T follicular helper cell (primary cell): ENCODE measurements at places on chromosomes 2 and 18.

DNA sequence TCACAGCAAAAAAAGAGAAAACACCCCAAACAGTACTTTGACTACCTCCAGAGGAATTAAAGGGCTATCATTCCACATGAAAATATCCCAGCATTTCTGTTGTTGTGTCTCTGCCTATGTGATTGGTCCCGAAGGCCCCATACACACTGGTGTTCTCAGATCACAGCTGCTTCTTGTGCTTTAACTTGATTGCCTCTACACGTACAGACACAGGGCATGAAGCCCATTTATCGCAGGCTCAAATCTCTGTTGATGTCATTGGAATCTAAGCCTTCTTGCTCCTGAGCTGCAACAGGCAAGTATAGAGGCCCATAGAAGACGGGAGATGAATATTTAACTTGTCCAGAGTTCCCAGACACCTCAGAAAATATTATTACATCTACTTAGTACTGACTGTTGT is 405.2 kb downstream of the NCKAP5 start:
- no peak for DNase-seq

- no peak for DNase-seq
Observed at GRCh38 chr2:237143676-237144440, 58.2 kb downstream of the COPS8 start.

GRCh38 chr2:112749755-112750559 is 14.5 kb downstream of the CKAP2L start:
- DNase-seq = peak; percentile 69

GRCh38 chr2:169573160-169573973 is at the start of gene FASTKD1:
TSS of gene FASTKD1 (minus strand) at chr2:169573865. CDS start at chr2:169572029, 1,836 bp downstream.
- DNase-seq = peak; percentile 81

GRCh38 chr2:43029186-43029585 is 197.2 kb downstream of the ZFP36L2 start:
- no peak for DNase-seq

GRCh38 chr2:68125821-68126220 is 31.9 kb upstream of the PNO1 start:
- DNase-seq = no peak

- DNase-seq = no peak
Observed at GRCh38 chr2:27566628-27567027, 16.2 kb upstream of the ZNF512 start.

DNA sequence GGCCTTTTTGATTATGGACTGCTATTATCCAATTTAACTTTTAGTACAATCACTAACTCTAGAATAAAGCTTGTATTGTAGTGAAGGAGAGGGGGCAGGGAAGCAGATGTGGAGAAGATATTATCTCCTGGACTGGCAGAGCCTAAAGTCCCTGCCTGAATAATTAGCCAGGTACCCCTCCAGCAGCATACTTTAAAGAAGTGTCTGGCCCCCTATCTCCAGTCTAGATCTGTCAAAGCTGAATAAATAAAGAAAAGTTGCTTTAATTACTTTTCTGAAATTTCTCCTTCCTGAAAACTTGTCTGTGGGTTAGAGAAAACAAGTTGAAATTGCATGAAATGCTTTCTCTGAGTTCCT is 258.2 kb downstream of the SLC8A1 start:
- no peak for DNase-seq

DNA sequence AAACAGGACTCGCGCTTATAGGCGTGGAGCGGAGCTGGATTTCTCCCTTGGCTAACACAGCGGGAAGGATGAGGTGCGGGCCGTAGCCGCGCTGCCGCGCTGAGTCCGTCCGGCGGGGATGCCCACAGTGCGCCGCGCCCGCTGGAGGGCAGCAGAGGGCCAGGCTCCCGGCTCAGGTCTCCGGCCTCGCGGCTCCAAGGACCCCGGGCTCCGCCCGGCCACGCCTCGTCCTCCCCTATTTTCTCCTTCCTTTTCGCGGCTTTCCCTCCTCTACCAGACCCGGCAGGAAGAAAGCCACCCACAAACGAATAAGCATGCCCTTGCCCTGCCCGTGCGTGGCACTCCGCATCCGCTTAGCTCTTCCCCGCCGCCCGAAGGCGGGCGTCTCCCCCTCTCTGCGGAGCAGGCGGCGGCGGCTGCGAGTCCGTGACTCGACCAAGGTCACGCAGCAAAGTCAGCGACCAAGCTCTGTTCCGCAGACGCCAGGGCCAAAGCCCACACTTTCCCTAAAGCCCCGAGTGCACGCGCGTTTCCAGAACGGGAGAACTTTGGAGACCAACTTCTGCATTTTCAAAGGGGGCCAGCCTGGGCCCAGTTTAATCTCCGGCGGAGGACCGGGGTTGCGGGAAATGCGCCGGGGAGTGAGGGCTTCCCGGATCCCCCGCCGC is 48.5 kb downstream of the KCNIP3 start:
- peak; percentile 16 for DNase-seq

DNA sequence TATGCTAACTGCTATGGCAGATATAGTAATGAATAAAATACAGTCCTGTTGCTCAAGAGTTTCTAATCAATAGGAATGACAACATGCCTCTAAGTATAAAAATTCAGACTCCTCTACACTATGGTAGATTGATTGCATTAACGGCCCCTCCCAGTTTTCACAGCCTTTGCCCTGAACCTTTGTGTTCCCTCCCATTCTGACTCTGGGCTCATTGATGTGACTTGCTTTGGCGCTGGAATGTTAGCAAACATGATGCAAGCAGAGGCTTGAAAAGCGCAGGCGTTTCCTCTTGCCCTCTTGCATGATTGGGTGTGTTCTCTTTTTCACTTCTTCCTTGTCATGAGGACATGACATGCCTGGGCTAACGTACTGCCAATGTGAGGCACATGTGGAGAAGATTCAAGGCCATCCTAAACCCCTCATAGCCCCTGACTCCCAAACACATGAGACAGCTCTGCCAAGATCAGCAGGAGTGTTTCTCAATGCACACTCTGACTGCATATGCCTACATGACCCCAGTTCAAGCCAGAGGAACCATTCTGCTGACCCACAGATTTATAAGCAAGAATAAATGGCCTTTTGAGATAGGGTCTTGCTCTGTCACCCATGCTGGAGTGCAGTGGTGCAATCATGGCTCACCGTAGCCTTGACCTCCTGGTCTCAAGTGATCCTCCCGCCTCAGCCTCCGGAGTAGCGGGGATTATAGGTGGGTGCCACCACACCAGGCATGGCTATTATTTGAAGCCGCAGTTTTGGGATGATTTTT is 49.7 kb upstream of the CD28 start:
- DNase-seq = no peak

- DNase-seq = no peak
Observed at GRCh38 chr2:238421695-238422035, 5.1 kb upstream of the ASB1 start.

DNA sequence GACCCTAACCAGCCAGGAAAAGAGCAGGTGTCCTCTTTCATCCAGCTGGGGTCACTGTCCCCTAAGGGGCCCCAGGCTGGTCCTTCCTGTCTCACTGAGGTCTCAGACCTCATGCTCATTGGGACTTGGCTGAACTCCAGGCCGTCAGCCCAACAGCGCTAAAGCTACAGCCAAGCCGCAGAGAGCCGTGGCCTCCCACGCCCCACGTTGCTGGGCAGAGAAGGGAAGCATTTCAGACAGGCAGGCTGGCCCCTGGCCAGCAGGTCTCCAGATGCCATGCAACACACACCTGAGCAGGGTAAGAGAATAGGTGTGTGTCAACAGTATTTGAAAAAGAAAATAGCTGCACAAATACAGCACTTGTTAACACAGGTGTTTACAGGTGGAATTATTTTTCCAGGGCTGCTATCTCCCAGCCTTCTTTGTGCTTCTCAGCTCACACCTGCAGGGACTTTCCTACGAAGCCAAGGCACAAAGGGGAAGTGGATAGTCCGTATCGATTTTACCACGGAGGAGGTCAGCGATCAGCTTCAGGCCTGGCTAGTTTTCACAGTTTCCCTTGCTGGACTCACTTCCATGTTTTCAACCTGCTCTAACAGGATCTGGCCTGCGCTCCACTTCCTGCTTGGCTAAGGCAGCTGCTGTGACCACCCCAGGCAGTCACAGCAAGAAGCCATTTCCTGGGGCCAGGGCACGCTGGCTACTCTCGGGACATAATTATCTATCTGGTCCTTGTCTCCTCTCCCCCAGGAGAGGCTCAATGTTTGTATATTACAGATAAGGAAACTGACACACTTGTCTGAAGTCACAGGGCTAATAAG is 156.1 kb upstream of the ID2 start:
- no peak for DNase-seq

GRCh38 chr18:36536426-36536825 is 238.9 kb downstream of the FHOD3 start:
- DNase-seq = no peak

DNA sequence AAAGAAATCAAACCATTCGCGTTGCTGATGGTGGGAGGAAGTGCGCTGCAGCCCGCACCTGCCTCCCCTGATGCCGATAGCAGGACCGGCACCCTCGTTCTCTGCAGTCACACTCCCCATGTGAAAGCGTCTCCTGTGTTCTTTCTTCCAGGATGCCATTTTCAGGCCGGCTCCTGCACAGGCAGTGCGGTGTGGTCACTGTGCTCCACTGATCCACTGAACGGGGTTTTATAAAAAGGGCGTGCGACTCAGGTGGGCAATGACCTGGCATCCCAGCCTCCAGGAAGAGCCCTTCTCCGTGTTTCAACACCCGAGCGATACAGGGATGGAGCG is 88.3 kb upstream of the SNTG2 start:
- DNase-seq = no peak

GRCh38 chr2:133606616-133607015 is 38.4 kb upstream of the NCKAP5 start:
- no peak for DNase-seq

DNA sequence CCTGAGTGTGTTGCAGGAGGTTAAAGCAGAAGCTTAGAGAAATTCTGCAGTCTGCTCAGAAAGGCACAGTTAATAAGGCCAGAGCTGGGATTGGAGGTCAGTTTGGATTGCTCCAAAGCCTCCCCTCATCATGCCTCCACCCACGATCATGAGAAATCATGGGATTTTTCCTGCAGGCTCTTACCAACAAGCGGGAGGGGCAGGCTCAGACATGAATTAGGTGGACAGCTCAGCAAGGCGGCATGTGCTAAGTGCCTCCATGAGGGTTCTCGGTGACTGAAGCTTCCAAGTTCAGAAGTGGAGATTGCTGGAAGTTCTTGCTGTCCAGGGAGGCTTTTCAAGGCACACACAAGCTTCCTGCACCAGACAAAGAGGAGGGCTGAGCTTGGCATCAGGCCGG is 163.8 kb downstream of the SETBP1 start:
- no peak for DNase-seq

DNA sequence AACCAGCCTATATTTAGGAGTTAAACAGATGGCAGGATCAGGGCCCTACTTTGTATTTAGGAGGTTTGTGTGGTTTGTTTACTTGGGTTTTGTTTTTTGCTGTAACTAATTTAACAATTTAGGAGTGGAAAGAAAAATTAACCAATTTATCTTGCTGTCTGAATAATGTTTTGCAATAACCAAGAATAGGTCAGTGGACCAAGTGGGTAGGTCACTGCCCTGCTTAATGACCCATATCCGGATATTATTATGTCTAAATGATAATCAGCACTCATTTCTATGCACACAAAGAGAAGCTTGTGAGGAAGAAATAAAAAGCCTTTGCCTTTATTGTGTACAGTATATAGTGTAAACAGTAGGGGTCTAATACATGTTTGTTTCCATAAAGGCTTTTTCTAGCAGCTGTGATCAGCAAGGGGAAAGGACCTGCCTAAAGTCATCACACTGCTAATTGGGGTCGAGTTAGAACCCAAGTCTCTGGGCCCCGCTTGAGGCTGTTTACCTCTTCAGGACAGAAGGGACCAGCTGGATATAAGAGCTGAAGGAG is 76.6 kb downstream of the TGOLN2 start:
- DNase-seq = no peak
